ENCODE measurements at places on chromosomes 16 and 17. TPM values are rescaled to one million over a fixed set of nuclear protein-coding genes. Genes with fewer than 3 reads are reported as not detected.

The NR1D1 gene
- total RNA-seq: 4.7 TPM

The ABI3 gene
- not detected for total RNA-seq

The PLA2G10 gene
- total RNA-seq: not detected

The PRSS8 gene
- total RNA-seq: not detected

The PRSS33 gene
- total RNA-seq: not detected

- no peak for DNase-seq
Measured at GRCh38 chr17:54736573-54736972, 164.1 kb upstream of the TOM1L1 start.

- no peak for DNase-seq
Measured at GRCh38 chr16:88702371-88703210, 3.6 kb downstream of the RNF166 start.

- peak; percentile 17 for DNase-seq
Measured at GRCh38 chr17:43958748-43959352, 5.1 kb upstream of the PYY start.

DNA sequence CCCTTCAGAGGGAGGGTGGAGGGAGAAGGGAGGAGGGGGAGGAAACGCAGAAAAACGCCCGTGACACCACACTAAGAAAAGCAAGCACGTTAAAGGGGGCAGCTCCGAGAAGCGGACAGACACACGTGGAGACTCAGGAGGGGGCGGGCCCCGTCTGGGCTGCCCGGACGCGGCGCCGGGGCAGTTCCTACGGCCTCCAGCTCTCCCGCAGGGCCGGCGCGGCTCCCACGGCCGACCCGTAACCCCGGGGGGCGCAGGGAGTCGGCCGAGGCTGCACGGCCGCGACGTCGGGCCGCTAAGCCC, 362 bp downstream of the KLHDC4 start:
- no peak for DNase-seq

- DNase-seq: no peak
Measured at GRCh38 chr17:64393000-64393402, 2.3 kb upstream of the PECAM1 start.

- peak; percentile 27 for DNase-seq
Measured at GRCh38 chr17:10631048-10631700, 25.9 kb downstream of the MYH3 start.

DNA sequence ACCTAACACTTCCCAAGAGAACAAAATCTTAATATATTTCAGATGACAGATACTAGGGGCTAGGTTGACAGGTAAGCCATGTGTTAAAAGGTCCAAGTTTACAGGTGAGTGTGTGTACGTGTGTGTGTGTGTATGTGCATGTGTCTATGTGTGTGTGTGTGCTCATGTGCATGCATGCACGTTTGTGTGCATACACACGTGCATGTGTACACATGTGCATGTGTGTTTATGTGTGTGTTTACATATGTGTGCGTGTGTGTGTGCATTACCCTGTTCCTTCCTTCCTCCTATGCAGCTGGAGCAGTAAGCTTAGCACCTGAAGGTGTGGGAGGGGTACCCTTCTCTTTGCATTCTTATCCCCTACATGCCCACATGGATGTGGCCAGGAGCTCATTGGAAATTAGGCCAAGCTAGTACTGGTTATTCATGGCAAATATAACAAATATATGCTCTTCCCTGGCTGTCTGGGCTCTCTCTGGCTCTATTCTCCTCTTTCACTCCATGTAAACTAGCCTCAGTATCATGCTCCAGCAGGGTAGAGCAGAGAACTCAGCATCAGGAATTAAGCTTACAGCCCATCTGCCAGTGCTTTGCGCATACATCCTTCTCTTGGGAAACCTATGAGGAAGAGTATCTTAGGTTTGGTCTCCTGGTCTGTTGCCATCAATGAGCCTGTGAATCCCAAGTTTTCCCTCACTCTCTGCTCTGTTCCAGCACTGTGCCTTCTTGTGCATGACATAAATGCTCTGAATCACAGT, 258.0 kb upstream of the MYOCD start:
- DNase-seq: no peak

DNA sequence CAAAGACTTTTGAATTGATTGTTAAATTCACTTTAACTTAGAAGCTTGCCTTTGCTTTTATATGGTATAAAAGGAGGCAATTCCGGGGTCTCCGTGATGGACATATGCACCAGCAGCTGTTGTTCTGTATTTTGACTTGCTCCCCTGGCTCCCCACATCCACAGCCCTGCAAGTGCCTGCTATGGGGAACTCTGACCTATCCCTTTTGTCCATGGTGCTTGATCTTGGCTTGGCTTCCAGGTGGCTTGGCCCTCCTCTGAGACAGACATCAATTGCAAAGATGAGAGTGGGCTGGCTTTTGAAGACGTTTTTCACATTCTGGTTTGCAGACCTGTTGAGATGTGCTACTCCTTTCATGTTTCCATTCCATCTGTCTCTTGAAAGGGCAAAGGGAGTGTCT, 26.9 kb downstream of the TOM1L1 start:
- no peak for DNase-seq

DNA sequence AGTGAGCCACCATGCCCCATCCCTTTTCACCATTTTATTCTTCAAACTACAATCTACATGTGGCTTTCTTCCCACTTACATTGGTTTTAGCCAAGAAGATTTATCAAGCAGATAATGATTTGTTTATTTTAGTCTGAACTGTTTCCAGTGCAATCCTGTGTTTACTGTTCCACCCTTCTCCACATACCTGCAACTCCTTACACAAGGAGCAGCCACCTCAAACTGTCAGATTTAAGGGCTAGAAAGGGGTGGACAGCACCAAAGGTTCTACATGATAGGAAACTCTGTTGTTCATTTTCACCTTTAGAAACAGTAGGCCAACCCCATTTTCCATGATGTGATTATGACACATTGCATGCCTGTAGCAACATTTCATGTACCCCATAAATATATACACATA, 1.9 kb downstream of the RUNDC1 start:
- no peak for DNase-seq

DNA sequence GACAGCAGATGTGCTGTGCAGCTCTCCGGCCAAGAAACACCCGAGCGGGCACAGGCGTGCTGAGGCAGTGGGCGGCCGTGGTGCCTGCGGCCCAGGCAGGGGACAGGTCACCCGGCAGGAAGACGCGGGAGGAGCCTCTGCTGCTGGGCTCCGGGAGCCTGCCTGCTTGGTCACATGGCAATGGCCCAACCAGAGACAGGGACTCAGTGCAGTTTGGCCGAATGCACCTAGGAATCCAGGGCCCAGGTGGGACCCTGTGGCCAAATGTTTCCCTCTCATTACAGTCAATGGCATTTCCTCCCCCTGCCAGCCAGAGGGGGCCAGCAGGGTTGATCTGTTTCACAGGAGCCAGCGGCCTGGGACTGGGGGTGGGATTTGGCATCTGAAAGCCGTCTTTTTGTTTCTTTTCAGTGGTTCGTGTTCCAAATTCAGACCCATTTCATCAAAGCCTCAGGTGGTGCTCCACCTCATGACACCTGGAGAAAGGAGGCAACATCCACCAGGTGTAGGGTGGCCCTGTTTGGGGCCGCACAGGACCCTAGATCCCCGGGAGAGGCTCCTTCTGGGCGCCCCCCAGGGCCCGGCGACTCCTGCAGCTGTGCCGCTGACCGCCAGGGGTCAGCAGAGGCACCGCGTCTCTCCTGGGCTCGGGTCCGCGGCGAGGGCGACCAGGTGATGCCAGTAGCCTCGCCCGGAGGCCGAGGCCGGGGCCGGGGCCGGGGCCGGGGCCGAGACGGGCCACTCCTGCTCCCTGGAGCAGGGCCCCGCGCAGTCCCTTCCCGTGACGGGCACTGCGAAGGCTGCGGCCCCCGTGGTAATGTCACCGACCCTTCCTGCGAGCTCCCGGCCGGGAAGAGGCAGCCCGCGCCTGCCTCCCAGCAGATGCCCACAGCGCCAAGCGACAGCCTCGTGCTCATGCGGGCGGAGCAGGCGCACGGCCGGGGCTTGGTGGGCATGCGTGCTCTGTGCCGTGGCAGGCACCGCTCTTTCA, 118.5 kb downstream of the C16orf78 start:
- peak; percentile 8 for DNase-seq

- DNase-seq: no peak
Measured at GRCh38 chr16:88602091-88602490, 31.9 kb downstream of the ZC3H18 start.

GRCh38 chr16:68079376-68079625, 5.9 kb upstream of the NFATC3 start:
- no peak for DNase-seq

DNA sequence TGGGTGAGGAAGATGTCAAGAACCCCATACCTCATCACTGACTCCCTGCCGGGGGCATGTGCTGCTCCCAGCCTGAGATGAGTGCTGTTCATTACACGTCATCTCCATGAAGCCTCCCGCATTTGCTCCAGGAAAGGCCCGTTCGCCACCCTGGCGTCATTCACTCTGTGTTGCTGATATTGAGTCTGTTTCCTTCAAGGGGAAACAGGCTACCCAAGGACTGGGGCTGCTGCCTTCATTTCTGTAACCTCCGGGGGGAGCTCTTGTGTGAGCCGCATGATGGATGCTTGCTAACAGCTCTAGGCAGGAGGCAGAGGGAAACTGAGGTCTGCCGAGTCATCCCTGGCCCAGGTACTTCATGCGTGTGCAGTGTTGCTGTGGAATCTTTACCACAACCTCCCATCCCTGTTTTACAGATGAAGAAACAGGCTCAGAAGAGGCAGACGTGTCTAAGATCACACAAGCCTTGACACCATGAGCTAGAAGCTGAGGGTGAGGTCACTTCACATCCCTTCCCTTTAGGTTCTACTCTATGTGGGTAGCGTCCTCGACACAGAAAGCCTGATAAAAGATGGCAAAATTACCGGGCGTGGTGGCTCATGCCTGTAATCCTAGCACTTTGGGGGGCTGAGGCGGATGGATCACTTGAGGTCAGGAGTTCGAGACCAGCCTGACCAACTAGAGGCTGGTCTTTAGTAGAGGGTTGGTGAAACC, 3.5 kb upstream of the ARMC5 start:
- no peak for DNase-seq

GRCh38 chr17:12040478-12040877, 19.8 kb downstream of the MAP2K4 start:
- no peak for DNase-seq

DNA sequence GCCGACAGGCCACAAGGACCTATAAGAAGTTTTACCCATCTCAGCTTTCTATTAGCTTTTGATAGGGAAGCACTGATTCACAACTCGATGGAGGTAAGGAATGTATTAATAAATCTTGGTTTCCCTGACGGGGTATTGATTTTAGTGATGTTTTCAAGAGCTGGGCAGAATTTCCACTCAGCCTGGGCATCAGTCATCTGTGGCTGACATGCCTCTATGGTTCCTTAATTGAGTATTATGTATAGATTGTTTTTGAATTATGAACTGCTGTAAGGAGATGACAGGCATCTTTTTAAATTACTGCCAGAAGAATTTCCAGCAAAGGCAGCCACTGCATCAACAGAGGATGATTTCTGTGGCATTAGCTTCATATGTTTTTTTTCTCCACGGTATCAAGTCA, 128.6 kb downstream of the CPPED1 start:
- DNase-seq: no peak

- DNase-seq: no peak
Measured at GRCh38 chr17:7019839-7020519, 2.9 kb upstream of the BCL6B start.

- DNase-seq: no peak
Measured at GRCh38 chr17:492022-492413, 139.4 kb upstream of the RPH3AL start.

GRCh38 chr17:63978272-63979200, 5.8 kb upstream of the SCN4A start:
- no peak for DNase-seq

DNA sequence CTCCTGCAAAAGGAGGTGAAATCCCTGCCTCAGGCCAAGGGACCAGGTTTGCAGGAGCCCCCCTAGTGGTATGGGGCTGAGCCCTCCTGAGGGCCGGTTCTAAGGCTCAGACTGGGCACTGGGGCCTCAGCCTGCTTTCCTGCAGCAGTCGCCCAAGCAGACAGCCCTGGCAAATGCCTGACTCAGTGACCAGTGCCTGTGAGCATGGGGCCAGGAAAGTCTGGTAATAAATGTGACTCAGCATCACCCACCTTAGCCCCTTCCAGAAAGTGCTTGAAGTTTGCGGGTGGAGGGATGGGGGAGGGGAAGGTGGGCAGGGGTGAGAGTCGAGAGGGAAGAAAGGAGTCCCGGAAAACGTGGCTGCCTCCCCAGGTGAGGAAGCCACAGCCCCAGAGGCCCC, 2.1 kb downstream of the MC1R start:
- DNase-seq: no peak

- DNase-seq: peak; percentile 19
Measured at GRCh38 chr16:85303354-85303883, 191.1 kb upstream of the CIBAR2 start.

DNA sequence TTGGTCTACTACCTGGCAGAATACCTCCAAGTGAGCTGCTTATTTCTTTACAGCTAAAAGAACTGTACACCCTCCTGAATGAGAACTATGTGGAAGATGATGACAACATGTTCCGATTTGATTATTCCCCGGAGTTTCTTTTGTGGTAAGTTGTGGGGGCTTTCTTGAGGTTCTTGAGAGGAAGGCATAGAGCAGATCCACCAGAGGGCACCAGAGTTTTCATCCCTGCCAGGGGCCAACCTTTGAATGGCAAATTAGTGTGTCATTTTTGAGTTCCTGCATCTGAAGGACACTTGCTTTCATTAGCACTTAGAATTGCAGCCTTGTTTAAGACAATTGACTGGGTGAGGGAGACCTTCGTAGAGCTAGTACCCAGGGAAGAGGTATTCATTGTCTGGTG, 35.0 kb downstream of the NMT1 start:
- no peak for DNase-seq

GRCh38 chr16:55571191-55571897, 4.9 kb downstream of the CAPNS2 start:
- DNase-seq: no peak

DNA sequence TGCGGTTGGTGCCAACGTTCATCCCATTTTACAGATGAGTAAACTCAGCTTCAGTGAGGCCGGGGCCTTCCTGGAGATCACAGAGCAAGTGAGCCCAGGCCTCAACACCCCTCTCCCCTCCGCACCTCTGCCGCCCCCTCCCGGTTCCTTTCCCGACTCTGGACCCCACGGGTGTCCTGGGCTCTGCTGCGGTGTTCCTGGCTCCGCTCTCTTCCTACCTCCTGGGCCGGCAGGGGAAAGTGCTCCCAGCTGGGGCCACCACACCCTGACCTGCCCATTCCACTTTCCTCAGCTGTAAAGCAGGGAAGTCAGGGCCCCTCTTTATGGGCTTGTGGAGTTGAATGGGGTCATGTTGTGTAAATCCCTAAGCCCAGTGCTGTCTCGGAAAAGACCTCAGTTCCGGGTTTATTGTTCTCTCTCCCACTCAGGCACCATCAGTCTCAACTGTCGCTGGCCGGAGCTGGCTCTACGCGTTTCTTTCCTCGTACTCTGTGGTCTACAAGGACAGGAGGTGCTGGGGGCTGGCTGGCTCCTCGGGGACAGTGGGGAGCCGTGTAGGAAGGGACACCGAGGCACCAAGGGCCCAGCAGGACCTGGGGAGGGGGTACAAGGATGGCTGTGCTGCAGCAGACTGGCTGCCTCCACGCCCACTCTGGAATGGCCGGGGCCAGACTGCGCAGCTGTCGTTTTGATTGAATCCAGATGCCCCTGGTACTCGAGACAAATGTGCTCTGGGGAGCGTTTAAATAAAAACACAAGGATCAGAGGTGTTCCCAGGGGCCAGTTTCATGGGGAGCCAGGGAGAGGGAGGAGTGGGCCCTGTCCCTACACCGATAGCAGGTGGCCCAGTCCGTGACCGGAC, 21.7 kb upstream of the ACSF3 start:
- no peak for DNase-seq

Data from NCI-H460 (cell line).